ENCODE measurements at places on chromosomes 7 and 10.

- DNase-seq: no peak
These were observed 229.3 kb downstream of the KCNMA1 start for GRCh38 chr10:77408259-77408658.

GRCh38 chr10:119340893-119341458 lies 133.6 kb downstream of the GRK5 start:
- no peak for DNase-seq

- no peak for DNase-seq
These were observed 44.9 kb downstream of the SMURF1 start for GRCh38 chr7:99098824-99099498.

DNA sequence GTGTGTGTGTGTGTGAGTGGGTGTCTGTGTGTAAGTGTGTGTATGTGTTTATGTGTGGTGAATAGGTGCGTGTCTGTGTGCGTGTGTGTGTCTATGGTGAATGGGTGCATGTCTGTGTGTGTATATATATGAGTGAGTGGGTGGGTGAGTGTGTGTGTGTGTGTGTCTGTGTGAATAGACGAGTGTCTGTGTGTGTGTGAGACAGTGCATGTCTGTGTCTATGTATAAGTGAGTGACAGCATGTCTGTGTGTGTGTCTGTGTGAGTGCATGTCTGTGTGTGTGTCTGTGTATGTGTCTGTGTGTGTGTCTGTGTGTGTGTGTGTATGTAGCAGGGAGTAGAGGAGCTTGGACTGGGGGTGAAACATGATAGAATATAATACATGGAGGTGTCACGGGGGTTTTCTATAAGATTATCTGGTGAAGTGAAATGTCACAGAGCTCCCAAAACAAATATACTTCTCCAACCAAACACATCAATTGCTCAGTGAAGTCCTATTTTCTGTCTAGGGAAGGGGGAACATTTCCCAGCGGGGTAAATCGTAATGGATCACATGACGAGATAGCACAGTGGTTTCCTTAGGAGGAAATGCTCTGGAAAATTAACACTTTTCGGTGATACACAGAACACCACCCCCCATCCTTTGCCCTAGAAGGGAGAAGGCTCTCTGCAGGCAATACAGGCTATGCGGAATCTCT lies 723.3 kb upstream of the CELF2 start:
- no peak for DNase-seq

DNA sequence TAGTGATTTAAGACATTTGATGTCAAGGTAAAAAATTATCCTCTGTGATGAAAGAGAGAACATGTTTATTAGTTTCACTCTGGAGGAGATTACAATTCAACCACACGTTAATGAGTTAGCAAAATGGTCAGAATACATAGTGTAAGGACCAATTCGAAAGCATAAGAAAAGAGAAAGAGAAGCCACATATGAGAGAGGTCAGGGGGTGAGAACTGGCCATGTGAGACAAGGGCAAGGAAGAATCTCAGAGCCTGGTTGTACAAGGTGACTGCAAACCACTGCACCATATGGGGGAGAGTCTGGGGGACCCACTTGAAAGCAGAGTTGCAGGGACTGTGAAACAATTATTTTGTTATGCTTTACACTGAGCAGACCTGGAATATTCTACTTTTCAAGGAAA lies 27.7 kb upstream of the BET1 start:
- no peak for DNase-seq
